Stimulated activated CD8-positive, alpha-beta memory T cell treated with anti-CD3 and anti-CD28 coated beads, Interleukin-7, amount 100 ng/mL, for 24 hours (primary cell): ENCODE measurements at places on chromosomes 5 and 9.

DNA sequence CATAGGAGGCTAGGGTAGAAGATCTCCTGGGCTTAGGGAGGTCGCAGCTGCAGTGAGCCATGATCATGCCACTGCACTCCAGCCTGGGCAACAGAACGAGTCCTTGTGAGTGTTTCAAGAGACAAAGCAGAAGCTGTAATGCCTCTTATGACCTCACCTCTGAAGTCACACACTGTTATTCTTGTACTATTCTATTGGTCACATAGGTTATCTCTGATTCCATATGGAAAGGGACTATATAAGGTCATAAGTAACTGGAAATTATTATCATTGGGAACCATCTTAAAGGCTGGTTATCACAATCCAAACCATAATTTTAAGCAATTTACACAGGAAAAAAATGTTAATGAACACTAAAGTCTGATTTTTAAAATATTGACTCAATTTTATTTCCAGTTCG lies 17.9 kb upstream of the AFF4 start:
- no peak for DNase-seq

- DNase-seq = no peak
Measured at GRCh38 chr5:78411586-78411985, 51.2 kb downstream of the SCAMP1 start.

DNA sequence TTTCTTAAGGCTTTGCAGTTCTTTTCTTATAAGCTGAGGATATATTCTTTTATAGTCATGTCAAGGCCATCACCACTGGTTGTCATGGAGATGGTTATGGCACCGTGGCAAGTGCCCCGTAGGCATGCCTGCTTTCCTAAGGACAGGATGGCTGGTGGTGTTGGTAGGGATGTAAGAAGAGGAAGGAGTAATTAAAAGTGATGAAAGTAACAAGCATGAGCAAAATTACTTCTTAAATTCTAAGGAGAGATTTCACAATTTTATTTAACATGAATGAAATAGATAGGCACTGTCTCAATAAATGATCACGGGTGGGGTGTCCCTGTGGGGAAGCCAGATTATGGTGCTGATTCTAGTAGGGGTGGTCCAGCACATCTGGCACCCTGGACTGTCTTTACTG lies 290.2 kb upstream of the KLF4 start:
- DNase-seq = no peak

DNA sequence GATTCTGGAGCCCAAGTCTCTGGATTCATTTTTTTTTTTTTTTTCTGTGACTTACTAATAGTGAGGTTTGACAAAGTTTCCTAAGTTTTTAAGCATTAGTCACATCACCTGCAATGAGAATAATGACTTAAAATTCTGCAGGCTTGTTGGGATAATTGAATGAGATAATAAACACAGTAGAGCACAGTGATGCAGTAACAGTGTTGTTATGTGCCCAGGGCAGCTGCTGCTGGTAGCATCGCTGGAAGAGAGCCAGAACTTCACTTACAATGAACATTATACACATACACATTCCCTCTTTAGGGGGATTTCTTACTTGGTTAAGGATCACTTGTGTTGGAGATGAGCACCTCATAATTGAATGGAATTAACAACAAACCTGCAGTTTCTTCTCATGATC lies 78.9 kb downstream of the ALDH7A1 start:
- DNase-seq = no peak

- no peak for DNase-seq
Measured at GRCh38 chr5:137836298-137836697, 31.4 kb upstream of the MYOT start.

DNA sequence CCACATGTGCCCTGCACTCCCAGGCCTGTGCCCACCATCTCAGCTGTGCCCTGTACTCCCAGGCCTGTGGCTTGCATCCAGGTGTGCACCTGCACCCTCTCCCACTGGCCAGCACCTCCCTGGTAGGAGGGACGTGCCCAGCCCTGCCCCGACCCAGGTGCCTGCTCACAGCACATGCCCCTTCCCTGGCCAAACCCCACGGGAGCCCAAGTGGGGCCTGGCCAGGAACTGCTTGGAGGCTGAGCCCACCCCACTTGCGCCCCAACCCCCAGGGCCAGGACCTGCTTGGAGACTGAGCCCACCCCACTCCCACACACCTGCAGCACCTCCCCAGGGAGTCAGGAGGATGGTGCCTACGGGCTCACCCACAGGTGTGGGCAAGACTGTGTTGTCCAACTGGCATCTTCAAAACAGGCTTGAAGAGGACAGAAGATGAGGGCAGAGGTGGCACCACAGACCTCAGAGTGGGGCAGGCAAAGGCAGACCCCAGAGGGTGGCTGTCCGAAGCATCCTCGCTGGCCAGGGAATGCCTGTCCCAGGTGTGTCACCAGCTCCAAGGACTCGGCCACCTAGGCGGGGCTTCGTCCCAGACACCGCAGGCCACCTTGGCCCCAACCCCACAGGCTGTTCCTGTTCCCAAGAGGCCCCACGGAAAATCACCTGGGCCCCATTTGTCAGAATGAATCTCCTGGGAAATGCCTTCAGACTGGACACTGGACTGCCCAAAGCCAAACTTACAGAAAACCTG lies 10.8 kb downstream of the ZDHHC11B start:
- no peak for DNase-seq

- no peak for DNase-seq
Measured at GRCh38 chr9:116320290-116320689, 166.7 kb downstream of the PAPPA start.

- no peak for DNase-seq
Measured at GRCh38 chr5:62621280-62621679, 42.7 kb downstream of the LRRC70 start.

DNA sequence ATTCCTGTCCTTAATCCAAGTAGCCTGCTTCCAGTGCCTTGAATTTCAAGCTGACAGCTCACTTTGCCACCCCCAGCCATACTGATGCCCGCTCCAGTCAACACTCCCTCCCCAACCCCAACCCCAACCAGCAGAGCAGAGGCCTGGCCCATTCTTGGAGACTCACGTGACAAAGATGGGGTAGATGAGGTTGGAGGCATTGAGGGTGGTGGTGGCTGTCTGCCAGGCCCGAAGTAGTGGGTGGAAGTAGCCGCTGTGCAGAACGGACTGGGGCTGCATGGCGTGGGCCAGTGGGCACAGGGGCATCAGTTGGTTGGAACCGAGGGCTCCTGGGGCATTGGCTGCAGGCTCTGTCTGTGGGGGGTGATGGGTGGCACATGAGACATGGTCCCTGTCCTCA lies 7.8 kb downstream of the ALAD start:
- DNase-seq = no peak

DNA sequence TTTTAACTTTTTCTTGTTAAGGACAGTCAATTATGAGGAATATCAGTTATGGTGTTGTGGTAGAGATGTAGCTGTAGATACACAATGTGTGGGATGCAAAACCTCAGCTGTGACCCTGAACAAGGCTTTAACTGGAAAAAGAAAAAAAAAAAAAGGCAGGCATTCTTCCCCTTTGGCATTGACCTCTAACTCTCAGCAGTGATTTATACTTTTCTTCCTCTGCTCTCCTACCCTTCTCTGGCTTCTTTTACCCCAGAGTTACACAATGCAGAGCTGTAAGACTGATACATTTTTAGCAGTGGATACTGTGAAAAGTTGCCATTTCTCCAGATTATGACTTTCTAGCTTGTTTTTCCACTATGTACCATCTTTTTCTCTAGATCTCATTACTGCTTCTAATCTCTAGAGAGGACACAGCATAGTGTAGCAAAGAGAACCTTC lies 2.0 kb downstream of the CTNNAL1 start:
- DNase-seq = no peak

DNA sequence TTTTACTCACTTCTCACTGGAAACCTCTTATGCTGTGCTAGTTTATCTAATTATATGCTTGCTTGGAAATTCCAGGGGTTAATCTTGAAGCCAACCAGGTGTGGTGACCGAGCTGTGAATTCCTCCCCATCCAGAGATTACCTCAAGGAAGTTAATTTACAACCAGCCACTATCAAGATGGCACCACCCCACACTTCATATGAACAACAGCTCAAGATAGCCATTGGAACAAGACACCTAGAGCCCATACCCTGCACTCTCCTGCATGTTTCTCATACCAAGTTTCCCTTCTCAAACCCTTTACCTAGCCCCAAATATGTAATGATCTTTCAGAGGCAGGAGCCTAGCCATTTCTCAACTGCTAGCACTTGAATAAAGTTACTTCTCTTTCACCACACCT lies 2156.9 kb upstream of the C9orf72 start:
- DNase-seq = no peak

- DNase-seq = no peak
Measured at GRCh38 chr5:80960531-80961375, 590 bp downstream of the RASGRF2 start.

GRCh38 chr9:80127920-80128319 lies 556.2 kb downstream of the TLE4 start:
- no peak for DNase-seq
